ENCODE measurements at places on chromosomes 16 and 17.

- peak; percentile 89 for DNase-seq
These were observed 6.6 kb upstream of the BMERB1 start for GRCh38 chr16:15427648-15428239.

DNA sequence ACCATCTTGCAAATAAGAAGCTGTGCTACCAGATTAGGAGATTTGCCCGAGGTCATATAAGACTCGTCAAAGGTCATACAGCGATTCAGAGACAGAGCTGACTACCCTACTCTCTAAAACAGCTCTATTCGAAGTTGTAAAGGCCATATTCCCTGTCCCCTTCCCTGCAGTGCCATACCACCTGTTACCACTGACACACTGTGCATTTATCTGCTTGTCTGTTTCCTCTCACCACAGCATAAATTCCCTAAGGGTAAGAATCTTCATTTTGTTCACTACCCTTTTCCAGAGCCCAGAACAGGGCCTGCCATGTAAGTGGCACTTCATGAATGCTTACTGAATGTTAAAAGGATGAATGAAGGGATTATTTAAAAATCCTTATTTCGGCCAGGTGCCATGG is 3.4 kb upstream of the KSR1 start:
- no peak for DNase-seq

DNA sequence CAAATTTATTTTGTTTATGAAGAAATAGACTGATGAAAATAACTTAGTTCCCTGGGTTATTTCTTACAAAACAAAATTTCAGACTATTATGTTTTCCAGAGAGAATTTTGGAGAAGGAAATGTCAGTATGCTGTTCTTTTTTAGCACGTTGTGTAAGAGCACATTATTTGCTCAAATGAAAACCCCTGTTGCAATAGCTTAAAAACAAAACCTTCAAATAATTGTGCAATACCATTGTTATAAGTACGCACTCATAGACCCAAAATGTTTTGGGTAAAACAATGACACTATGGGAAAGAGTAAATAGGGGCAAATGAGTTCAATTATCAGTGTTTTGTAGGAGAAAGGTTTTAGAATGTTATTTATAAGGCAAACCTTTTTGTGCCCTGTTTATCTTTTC is 18.2 kb downstream of the VMP1 start:
- DNase-seq: no peak

GRCh38 chr16:74107795-74108610 is 188.6 kb upstream of the PSMD7 start:
- peak; percentile 44 for DNase-seq

DNA sequence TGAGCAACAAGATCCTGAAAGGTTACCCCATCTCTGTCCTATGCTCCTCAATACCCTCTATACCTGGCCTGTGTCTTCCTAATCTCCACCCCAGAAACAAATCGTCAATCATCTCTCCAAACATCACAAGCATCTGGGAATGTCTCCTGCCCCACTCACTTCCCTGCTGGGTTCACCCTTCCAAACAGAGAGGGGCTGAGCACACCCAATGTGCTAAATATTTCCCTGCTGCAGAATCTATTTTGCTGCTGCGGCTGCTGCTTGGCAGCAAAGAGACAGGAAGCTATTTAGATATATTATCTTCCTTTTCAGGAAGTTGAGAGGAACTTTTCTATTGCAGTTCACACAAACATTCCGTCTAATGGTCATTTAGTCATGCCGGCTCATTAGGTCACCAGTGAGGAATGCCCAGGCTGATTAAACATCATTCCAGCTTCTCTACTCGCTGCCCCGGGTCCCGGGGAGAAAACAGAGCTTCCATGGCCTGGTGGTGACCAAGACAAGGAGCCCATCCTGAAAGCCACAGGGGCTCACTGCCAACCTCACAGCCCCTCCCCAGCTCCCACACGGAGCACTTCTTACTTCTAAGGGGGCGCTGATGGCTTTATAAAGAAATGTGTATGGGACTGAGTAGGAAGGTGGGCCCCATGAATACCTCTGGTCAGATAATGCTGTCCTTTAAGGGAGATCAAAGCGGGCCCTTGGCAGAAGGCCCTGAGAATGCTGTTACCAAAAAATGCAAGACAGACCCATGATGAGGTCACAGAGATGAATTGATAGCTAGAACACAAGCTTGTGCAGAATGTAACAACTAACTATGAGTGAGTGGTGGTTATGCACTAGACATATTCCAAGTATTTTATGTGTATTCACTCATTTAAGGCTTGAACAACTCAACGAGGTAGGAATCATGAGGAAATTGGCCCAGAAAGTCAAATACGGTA is 218.3 kb downstream of the SOX9 start:
- DNase-seq: peak; percentile 96

DNA sequence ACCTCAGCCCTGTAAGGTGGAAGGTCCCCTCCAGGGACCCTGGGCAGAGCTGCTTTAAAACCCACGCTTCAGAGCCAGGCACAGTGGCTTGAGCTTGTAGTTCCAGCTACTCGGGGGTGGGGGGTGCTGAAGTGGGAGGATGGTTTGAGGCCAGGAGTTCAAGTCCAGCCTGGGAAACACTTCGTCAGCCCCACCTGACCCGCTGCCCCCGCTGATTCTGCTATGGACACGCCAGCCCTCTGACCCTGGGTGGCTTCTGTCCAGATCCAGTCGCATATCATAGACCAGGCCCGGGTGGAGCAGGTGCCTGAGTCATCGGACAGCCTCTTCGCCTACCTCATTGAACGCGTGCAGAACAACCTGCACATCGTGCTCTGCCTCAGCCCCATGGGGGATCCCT is 35.2 kb upstream of the KDM6B start:
- no peak for DNase-seq

DNA sequence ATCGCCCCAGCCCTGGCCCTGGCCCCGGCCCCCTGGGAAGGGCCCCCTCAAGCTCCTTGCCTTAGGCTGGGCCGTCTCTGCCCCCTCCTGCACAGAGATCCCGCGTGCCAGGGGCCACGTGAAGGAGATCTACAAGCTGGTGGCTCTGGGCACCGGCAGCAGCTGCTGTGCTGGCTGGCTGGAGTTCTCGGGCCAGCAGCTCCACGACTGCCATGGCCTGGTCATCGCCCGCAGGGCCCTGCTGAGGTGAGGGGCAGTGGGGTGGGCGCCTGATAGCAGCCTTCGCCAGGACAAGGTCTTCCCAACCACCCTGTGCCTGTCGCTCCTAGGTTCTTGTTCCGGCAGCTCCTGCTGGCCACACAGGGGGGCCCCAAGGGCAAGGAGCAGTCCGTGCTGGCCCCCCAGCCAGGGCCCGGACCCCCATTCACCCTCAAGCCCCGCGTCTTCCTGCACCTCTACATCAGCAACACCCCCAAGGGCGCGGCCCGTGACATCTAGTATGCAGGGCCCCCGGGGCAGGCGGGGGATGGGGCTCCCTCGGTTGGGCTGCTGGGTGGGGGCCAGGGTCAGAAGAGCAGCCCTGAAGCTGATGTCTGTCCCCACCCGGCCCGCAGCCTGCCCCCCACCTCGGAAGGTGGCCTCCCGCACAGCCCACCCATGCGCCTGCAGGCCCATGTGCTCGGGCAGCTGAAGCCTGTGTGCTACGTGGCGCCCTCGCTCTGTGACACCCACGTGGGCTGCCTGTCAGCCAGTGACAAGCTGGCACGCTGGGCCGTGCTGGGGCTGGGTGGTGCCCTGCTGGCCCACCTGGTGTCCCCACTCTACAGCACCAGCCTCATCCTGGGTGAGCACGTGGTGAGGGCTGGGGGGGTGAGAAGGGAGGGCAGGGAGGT is 4.5 kb downstream of the ADAD2 start:
- no peak for DNase-seq

DNA sequence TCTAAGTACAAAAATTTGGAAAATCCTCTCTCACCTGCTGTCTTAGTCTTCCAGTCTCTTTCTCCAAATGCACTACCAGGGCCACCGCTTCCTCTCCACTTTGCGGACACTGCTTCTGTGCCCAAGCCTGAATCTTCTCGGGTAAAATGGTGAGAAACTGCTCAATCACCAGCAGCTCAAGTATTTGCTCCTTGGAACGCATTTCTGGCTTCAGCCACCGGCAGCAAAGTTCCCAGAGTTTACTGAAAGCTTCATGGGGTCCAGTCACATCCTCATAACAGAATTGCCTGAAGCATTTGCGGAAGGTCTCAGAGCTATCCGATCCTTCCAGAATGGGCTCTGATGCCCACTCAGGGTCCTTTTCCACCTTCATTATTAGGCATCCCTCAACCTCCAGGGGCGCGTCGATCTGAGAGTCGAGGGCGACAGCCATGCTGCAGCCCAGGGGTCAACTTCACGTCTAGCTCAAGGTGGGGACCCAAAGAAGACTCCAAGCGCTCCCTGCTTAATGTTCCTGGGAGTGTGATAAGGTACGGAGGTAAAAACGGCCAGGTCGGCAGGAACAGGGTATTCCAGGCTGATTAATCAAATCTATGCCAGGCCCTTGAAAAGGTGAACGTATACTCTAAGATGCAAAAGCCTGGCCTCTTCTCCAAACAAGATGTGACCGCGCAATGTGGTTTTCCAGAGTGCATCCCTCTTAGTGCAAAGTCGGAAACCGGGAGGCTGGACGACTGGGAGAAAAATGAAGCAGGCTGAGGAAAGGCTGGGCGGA is 763 bp downstream of the ZKSCAN2 start:
- DNase-seq: peak; percentile 16

DNA sequence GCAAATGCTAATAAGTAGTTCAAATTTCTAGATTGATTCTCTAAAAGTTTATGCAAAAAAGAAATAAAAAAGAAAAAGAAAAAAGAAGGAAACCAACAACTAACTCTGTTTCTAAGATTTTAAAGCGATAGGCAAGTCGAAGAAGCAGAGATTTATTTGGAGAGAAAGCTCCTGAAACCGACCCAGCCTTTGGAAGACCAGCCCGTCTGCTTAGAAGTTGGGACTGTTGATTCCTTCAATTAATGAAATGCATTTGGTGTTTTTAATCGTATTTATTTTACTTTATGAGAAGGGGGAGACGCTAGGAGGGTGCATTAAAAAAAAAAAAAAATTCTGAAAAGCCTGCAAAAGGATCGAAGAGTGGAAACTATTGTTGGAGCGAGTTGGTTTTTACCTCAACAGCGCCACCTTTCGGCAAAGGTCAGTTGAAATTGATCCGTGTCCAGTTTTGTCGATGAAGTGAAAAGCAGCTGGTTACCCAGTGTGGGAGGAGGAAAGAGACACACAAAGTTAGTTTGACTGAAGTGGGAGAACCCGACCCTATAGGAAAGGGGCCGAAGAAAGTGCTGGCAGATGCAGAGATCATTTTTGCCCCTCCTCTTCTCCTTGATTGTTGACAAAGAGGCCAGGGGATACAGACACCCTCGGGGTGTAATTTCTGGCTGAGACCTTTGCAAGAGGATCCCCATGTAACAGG is 1.5 kb upstream of the MAF start:
- DNase-seq: peak; percentile 75

GRCh38 chr16:84585886-84586285 is 32.0 kb downstream of the COTL1 start:
- DNase-seq: no peak

GRCh38 chr17:45787044-45787443 is 2.9 kb downstream of the CRHR1 start:
- no peak for DNase-seq

GRCh38 chr16:50360033-50360778 is 8.6 kb downstream of the BRD7 start:
- DNase-seq: peak; percentile 59

- DNase-seq: peak; percentile 6
These were observed 419.1 kb downstream of the MAF start for GRCh38 chr16:79181419-79181818.

DNA sequence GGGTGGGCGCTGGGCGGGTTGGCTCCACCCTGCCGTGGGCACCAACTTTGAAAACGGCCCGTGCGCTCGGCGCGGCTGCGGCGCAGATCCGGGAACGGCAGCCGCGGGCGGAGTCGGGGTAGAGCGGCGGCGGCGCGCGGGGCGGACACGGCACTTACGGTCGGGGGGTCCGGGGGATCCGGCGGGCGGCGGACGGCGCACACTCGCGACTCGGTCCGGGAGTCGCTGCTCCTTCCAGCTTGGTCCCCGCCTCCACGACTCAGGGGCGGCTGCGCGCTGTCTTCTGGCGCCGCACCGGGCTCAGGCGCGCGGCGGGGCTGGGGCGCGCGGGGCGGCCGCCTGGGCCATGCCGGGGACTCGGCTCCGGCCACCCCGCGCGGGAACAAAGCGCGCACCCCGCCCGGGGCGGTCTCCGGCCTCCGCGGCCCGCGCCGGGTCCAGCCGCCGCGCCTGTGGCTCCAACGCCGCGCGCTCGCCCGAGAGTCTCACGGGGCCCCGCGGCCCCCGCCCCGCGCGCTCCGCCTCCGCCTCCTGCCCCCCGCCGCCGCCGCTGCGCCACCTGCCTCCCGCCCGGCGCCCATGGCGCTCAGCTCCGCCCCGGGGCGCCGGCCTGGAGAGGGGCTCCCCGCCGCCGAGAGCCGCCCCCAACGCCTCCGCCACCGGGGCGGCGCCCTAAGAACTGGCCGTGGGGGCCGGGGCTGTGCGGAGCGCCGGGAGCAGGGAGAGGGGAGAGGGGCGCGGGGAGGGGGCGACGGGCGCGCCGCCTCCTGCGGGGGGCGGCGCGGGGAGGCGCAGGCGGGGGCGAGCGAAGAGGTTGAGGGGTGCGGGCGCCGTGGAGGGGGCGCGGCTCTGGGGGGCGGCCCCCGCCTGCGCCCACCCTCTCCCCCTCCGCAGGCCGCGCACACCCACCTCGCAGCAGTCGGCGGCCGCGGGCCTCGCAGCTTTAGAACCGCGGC is 35.9 kb downstream of the CBFA2T3 start:
- DNase-seq: no peak

DNA sequence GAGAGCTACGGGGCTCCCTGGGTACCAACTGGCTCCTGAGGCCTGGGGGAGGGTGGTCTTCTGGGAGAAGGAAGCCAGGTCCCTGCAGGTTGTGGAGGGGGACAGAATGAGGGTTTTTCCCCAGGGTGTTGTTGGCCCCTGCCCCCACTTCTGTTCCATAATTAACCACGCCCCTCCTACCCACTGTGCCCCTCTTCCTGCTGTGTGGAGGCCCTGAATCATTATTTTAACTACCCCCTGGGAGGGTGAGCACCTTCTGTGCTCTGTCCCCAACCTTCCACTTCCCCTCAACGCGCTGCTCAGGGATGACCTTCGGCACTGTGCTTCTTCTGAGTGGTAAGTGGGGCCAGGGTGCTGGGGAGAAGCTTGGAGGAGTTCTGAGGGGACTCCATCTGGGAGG is at the start of gene ITGAD:
ITGAD (plus strand) TSS at position 280 of the 400 bp plus-strand sequence; CDS start at position 306, 26 bp downstream.
- no peak for DNase-seq

GRCh38 chr16:575354-576196 is 5.8 kb downstream of the PIGQ start:
- DNase-seq: no peak

DNA sequence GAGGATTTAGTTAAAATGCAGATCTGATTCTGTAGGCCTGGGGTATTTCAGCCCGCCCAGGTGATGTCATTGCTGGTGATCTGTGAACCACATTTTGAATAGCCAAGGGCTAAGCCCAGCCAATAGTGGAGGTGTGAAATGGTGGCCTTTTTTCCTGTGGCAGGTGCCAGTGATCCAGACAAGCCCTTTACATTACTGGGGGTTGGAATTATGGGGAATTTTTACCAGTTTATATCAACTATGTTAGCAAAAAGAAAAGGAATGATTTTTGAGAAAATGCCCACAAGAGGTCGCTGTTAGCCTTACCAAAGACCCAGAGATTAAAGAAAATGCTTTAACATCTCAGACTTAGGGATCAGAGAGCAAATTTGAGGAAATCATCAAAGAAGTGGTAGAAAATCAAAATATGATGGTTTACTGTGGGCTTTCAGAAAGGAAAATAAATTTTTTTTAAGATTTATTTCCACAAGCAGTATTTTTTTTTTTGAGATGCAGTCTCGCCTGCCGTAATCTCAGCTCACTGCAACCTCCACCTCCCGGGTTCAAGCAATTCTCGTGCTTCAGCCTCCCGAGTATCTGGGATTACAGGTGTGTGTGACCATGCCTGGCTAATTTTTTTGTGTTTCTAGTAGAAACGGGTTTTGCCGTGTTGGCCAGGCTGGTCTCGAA is 3.9 kb downstream of the VPS35L start:
- peak; percentile 55 for DNase-seq
